GM04503 (cell line): ENCODE measurements at places on chromosomes 11 and 22.

DNA sequence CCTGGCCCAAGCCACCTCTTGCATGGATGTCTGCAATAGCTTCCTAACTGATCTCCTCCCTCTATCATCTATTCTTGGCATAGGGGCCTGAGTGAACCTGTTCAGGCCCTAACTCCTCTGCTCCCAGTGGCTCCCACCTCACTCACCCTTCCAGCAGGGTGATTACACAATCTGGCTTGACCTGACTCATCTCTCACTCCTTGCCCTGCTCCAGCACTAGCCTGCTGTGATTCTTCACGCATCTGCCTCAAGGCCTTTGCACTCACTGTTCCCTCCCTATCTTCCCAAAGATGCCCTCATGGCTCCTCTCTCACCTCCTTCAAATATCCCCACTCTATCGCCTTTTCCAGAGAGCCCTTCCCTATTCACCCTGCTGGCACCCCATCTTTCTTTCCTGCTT is 10.5 kb downstream of the SCN4B start:
- DNase-seq, result no peak

DNA sequence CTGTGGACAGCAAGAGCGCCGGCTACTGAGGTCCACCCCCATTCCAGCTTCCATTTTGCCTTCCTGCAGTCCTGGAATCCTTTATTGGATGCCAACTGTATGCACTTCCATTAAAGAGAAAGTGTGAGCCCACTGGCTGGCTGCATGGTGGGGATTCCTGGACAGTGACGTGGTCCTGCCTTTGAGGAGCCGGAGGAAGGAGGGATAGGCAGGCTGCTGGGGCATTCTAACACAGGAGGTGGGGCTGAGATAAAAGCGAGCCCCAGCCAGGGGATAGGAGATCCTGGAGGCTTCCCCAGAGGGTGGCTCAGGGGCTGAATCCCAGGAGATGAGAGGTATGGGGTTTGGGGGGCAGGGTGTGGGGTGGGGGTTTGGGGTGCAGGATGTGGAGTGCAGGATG is 984.7 kb downstream of the BRD1 start:
- DNase-seq, result no peak

DNA sequence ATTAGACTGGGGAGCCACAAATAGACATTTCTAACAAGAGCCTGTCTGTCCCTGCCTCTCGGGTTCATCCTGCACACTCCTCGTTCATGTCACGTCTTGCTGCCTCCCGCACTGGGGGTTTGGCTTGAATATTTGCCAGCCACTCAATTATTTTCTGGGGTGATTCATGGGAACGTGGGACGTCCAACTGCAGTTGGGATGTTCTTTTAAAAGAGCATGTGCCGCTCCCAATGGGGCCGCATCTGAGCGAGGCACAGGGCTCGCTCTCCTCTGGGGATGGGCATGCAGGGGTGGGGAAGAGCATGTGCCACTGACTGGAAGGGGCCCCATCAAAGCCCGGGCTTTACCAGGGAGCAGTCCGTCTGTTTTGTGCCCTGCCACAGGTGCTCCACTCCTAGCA is 43.4 kb downstream of the PARVG start:
- DNase-seq, result no peak

- DNase-seq, result peak; percentile 63
These were observed 444 bp upstream of the TSKU start for GRCh38 chr11:76782531-76783293.

GRCh38 chr11:126839496-126839895 is 161.1 kb downstream of the KIRREL3 start:
- DNase-seq, result no peak

GRCh38 chr11:15971215-15971546 is 385.2 kb downstream of the SOX6 start:
- DNase-seq, result no peak

DNA sequence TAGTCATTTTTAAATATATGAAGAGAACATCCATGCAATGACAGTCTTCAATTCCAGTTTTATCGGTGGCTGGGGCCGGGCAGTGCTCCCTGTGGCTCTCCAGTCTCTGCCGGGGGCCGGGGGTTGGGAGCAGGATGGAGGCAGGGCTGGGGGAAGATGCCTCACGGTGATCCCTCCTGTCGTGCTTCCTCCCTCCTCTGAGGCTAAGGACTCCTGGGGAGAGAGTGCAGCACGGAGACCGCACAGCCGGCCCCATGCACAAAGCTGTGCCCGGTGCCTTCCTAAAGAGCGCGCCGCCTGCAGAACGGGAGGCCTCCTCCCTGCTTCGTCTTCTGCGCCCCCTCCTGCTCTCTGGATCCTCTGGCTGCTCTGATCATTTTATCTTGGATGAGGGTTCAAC is 20.5 kb downstream of the GAL start:
- DNase-seq, result no peak
